ENCODE measurements at places on chromosomes 13 and 19.

DNA sequence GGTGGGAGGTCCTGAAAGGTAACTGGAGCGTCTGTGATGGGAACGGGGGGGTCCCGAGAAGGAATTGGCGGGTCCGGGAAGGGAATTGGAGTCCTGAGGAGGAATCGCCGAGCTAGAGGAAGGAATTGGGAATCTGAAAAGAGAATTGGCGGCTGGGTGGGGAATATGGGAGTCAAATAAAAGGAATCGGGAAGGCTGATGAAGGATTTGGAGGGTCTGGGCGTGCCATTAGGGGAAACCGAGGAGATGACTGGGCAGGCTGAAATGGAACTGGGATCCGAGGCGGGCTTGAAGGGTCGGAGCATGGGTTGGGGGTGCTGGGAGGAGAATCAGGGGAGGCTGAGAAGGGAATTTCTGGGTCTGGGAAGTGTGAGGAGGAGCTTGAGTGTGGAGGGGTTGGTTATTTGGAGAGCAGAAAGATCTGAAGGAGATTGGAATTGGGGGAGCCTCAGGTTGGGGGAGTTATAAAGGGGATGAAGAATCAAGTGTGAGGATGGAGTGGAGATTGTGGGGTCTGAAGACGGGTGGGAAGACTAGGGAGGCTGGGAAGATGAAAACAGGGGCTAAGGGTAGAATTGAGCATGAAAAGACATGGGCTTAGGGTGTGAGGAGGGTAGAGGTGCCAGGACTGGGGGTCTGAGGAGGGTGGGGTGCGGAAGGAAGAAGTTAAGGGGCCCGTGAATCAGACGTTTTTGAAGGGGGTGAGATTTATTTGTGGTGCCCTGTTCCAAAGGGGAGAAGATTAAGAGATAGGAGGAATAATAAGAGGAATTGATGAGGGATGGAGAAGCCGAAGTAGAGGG, 718 bp downstream of the ACTN4 start:
- no peak for DNase-seq

GRCh38 chr13:75785130-75785529, 149.0 kb downstream of the LMO7 start:
- DNase-seq, result peak; percentile 23

DNA sequence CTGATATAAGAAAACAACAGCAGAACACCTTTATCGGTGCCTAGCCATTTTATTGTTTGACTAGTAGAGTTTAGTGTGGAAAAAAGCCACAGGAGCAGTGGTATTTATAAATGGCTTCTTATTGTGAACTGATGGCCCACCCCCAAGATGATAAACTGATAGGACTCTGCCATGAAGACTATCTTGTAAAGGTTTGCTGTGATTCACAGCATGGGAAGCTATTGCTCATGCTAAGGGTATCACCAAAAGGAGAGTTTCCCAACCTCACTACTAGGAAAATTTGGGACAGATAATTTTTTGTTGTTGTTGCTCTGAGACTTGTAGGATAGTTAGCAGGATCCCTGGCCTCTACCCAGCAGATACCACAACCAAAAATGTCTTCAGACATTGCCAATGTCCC, 12.0 kb upstream of the SLC7A1 start:
- no peak for DNase-seq

GRCh38 chr13:99760456-99760855, 211.1 kb downstream of the ZIC5 start:
- no peak for DNase-seq

DNA sequence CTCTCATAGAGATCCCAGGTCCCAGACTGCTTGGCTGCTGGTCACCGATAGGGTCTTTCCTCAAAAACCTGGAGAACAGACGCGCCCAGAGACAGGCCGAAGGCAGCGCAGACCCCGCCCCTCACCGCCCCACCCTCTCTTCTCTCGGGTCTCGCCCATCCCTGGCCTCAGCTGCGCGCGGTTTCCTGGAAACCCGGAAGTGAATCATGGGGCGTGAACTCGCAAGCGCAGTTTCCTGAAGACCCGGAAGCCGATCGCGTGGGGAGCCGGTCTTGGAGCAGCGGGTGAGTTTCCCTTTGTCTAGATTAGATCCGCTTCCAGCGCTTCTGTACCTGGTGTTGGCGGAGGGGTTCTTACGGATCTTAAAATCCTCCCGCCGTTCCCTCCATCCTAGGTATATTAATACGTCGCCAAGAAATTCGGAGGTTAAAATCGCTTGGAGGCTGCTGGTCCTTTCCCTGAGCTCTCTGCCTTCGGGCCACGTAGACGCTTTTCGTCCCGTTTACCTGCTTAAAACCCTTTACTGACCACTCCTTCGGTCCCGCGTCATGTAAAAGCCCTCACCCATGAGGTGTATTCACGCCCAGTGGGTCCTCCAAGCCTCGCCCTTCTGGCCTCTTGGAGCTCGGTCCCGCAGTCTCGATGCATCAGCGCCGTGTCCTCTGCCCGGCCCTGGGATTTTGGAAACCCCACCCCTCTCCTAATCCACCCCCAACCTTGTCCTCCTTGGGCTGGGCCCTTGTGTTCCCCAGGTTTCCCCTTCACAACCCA, at the start of gene ZNF578:
ZNF578 (plus strand) TSS at position 230 of the 771 bp plus-strand sequence. CDS start 48,293 bp downstream, outside the sequence.
- peak; percentile 52 for DNase-seq

DNA sequence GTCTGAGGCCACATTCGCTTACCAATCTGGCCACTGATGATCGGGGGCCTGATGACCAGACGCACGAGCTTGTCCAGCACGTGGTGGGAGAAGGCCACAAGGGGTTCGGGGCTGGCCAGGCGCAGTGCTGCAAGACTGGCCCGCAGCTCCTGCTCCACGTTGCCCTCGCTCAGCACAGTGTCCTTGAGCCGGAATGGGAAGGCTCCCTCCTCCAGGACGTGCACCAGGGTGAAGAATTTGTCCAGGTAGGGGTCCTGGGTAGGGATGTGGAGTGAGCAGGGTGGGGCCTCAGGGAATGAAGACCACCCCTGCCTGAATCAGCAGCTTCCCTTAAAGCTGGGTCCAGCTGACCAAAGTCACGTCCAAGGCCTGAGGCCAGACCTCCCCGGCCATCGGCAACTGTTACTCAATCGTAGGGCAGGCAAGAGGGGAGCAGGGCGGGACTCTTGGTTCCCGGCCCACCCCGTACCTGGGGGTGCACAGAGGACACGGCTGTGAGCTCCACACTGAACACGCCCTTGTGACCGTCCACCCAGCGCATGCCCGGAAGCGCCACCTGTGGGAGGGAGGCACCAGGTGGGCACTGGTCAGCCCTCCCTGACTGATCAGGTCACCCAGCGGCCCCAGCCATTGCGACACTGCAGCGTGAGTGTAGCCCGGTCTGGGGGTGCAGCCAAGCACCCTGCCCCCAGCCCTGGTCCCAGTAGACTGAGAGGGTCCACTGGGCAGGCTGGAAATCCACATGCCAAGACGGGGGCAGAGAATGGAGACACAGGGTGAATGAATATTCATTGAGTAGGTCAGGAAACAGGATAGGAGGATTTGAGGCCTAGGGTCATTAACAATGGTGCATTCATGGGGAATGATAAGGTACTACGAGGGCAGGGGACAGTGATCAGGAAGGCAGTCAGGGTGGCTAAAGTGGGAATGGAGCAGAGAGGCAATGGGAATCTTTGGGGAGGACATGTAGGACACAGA, 2.8 kb upstream of the ANGPTL8 start:
- no peak for DNase-seq

GRCh38 chr13:62294244-62294643, 878.6 kb upstream of the PCDH20 start:
- no peak for DNase-seq

GRCh38 chr13:42040730-42041010, 7.8 kb upstream of the DGKH start:
- no peak for DNase-seq

DNA sequence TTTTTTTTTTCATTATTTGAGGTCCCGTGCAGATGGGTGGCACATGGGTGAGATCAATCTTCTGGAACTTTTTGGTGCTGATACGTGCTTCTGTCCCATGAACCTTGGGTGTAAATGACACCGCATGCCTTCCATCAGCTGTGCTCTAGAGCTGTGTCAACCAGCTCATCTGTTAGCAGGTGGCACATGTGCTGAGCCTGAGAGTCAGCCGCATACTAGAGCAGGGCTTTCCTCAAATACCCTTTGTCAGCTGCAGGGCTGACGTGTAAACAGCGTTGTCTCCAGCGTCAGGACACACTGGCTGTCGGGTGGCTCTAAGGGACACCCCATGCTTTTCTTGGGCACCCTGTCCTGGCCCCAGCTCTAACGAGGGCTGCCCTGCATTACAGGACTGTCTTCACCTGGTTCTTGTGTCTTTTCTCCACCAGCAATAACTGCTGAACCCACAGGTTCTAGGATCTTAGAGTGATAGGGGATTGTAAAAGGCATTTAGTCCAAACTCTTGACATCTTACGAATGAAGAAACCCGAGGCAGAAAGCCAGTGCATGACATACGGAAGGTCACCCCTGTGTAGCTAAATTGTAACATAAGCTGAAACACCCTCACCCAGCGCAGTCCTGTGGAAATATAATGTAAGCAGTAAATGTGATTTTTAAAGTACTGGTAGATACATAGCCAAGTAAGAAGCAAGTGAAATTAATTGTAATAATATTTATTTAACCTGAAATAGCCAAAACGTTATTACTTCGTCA, 119.5 kb downstream of the LRCH1 start:
- no peak for DNase-seq

GRCh38 chr19:51681286-51681941, 11.7 kb upstream of the SPACA6 start:
- no peak for DNase-seq

DNA sequence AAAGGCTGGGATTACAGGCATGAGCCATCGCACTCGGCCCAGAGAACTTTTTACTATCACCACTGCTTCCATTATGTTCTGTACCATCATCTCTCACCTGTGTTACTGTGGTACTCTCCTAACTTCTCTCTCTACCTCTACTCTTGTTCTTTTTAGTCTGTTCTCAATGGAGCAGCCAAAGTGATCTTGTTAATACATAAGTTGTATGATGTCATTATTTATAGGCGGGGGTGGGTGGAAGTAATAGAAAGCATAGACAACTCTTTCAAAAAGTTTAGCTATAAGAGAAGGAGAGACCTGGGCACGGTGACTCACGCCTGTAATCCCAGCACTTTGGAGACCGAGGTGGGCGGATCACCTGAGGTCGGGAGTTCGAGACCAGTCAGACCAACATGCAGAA, 3.0 kb downstream of the ZNF570 start:
- DNase-seq, result no peak

DNA sequence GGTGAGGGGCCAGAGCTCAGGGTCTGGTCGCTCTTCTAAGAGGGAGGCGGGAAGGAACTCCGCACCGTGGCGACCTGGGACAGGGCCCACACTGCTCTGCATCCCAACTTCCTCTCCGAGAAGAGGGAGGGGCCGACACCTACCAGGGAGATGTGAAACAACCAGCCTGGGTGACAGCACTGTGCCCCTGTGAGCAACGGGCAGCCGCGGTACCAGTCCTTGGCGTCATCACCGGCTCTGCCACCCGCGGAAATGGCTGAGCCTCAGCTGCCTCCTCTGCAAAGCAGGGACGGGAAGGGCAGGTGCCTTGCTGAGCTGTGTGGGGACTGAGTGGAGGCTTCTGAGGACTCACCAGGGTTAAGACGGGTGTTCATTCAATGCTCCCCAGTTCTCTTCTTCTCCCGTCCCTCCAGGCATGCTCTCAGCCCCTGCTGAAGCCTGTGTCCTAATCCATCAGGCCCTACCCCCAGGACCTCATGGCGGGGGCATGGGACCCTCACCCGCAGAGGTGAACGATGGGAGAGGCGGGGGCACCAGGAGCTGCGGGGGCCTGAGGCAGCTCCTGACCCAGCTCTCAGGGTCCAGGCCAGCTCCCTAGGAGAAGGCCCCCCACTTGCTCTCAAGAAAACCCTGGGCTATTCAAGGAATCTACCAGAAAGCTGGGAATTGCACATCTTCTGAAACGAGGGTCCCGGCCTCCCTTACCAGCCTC, 9.3 kb downstream of the ZNF787 start:
- peak; percentile 88 for DNase-seq
